Gastroesophageal sphincter (tissue), 4 donors: ENCODE measurements at places on chromosomes 5 and 9.

DNA sequence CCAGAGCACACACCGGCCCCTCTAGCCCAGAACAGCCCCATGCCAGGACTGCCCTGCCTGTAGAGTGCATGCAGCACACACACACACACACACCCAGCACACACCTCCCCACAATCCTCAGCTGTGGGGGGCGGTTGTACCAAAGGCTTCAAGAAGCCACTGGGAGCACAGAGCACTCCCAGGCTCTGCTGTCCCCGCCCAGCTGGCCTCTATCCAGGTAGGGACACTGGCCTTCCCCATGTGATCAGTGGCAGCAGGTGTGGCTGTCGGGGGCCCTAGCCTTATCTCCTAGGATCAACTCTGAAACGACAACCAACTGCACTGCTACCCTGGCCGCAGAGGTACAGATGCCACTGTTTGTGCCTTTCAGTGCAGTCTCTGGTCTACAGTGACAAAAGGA is 2.0 kb downstream of the ANAPC2 start:
- peaks cover 69% of the 10 kb centered on the region for H3K36me3 ChIP-seq
- peak overlapping the region; percentile 75 for H3K4me3 ChIP-seq
- ATAC-seq = no peak
- H3K4me1 ChIP-seq = peaks cover 62% of the 10 kb centered on the region
- no peaks in the 10 kb centered on the region for H3K27me3 ChIP-seq

DNA sequence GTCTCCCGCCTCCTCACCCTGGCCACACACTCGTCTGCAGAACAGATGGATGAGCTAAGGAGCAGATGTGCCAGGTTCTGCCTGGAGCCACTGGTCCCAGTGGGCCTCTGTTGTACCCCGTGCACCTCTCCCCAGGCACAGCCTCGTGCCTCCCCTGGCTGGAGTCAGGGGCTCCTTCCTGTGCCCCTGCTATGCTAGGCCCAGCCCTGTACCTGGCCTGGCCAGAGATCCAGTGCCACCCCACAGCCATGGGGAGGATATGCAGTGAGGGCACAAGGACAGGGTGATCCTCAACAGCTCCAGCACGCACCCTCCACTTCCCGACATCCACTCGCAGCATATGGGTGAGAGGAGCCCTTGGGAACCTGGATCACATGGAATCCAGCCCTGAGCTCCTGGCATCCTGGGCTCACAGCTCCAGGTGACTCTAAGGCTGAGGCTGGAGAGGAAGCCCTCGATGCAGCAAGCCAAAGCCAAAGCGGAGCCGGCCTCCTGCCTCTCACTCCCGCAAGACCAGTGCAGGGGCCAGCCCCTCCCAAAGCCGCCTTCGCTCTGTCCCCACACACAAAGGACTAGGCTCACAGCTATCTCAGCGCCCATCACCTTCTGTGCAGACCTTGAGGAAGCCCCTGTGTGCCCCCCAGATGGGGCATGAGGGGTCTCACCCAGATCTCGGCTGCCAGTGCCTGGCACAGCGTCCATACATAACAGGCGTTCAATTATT is 23.7 kb upstream of the ADAMTS2 start:
- H3K4me3 ChIP-seq = no peak overlapping the region
- H3K27me3 ChIP-seq = peaks cover 18% of the 10 kb centered on the region
- H3K36me3 ChIP-seq = no peaks in the 10 kb centered on the region
- no peak overlapping the region for H3K27ac ChIP-seq
- no peaks in the 10 kb centered on the region for H3K4me1 ChIP-seq
- ATAC-seq = no peak

GRCh38 chr5:32842813-32843530 is 131.9 kb downstream of the NPR3 start:
- H3K36me3 ChIP-seq = no peaks in the 10 kb centered on the region
- H3K27me3 ChIP-seq = no peaks in the 10 kb centered on the region
- H3K4me3 ChIP-seq = no peak overlapping the region
- no peak overlapping the region for H3K27ac ChIP-seq
- no peaks in the 10 kb centered on the region for H3K4me1 ChIP-seq
- ATAC-seq = no peak

GRCh38 chr5:73312146-73312871 is 136.3 kb downstream of the FOXD1 start:
- no peak overlapping the region for H3K4me3 ChIP-seq
- H3K4me1 ChIP-seq = peaks cover 17% of the 10 kb centered on the region
- no peak overlapping the region for H3K27ac ChIP-seq

GRCh38 chr9:120336753-120337090 is 243.2 kb downstream of the CDK5RAP2 start:
- H3K4me1 ChIP-seq = no peaks in the 10 kb centered on the region
- H3K4me3 ChIP-seq = no peak overlapping the region
- no peak for ATAC-seq
- H3K27me3 ChIP-seq = peaks cover 4% of the 10 kb centered on the region
- H3K36me3 ChIP-seq = no peaks in the 10 kb centered on the region

DNA sequence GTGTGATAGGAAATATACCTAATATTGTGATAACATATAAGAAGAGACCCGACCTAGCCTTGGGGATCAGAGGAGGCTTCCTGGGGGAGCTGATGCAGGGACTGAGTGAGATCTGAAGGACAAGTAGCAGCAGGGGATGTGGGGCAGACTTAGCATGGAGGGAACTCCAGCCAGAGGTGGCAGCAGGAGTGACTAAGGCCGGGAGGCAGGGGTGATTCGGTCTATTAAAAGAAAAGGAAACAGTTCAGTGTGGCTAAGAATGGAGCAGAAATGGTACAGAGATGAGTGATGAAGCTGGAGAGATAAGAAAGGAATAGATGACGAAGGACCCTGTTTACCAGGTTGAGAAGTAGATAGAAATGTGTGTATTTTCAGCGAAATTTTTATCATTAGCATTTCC is 408.8 kb downstream of the ENC1 start:
- ATAC-seq = no peak
- no peaks in the 10 kb centered on the region for H3K27me3 ChIP-seq
- H3K27ac ChIP-seq = no peak overlapping the region
- H3K4me1 ChIP-seq = no peaks in the 10 kb centered on the region
- no peaks in the 10 kb centered on the region for H3K36me3 ChIP-seq

GRCh38 chr5:157100140-157100679 is 8.6 kb downstream of the HAVCR2 start:
- peak; percentile 36 for ATAC-seq
- H3K4me1 ChIP-seq = no peaks in the 10 kb centered on the region
- no peaks in the 10 kb centered on the region for H3K36me3 ChIP-seq

GRCh38 chr5:40399349-40399748 is 280.4 kb upstream of the PTGER4 start:
- H3K4me3 ChIP-seq = no peak overlapping the region
- no peak overlapping the region for H3K27ac ChIP-seq
- no peak for ATAC-seq
- no peaks in the 10 kb centered on the region for H3K36me3 ChIP-seq
- H3K4me1 ChIP-seq = no peaks in the 10 kb centered on the region
- no peaks in the 10 kb centered on the region for H3K27me3 ChIP-seq

DNA sequence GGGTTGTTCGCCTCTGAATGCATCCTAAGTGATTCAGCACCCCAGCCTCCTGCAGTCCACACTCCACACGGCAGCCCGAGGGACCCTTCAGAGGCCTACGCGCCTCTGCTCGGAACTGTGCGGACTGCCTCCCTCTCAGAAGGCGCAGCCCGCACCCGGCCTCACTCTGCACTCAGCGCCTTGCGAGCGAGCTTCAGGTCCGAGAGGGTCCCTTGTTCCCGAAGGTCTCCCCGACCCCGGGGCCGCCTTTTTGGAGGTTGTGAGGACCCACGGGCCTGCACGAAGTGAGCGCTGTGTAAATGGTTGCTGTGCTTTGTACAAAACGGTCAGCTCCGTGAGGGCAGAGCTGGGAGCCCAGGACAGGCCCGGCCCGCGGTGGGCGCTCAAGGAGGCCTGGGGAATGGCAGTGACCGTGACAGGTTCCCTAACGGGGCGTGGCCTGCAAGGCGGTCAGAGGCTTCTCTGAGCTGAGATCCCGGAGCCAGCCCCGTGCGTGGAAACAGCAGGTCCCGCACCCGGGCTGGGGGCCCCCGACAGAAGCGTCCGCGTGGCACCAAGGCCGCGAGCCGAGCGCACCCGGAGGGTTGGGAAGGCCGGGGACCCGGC is 698 bp upstream of the CACNA1B start:
- no peak for ATAC-seq
- no peaks in the 10 kb centered on the region for H3K4me1 ChIP-seq
- no peak overlapping the region for H3K27ac ChIP-seq
- peaks cover 76% of the 10 kb centered on the region for H3K27me3 ChIP-seq
- no peaks in the 10 kb centered on the region for H3K36me3 ChIP-seq
- no peak overlapping the region for H3K4me3 ChIP-seq

DNA sequence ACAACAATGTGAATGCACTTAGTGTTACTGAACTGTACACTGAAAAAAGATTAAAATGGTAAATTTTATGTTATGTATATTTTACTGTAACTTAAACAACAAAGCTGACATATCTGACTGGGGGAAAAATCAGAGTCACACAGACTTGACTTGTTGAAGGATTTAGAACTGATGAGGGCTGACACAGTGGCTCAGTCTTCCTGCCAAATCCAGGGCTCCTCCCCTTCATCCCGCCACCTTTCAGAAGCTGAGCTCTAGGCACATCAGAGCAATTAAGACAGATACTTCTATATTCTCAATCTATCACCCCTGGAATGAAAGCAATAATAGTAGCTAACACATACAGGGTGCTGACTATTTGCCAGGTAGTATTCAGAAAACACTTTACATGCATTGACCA is 27.7 kb upstream of the TAS2R1 start:
- no peak for ATAC-seq
- H3K27ac ChIP-seq = no peak overlapping the region
- H3K4me1 ChIP-seq = no peaks in the 10 kb centered on the region
- no peak overlapping the region for H3K4me3 ChIP-seq

GRCh38 chr5:179113143-179113530 is 53.0 kb downstream of the ZNF354C start:
- H3K27ac ChIP-seq = no peak overlapping the region
- H3K4me3 ChIP-seq = no peak overlapping the region
- no peak for ATAC-seq

DNA sequence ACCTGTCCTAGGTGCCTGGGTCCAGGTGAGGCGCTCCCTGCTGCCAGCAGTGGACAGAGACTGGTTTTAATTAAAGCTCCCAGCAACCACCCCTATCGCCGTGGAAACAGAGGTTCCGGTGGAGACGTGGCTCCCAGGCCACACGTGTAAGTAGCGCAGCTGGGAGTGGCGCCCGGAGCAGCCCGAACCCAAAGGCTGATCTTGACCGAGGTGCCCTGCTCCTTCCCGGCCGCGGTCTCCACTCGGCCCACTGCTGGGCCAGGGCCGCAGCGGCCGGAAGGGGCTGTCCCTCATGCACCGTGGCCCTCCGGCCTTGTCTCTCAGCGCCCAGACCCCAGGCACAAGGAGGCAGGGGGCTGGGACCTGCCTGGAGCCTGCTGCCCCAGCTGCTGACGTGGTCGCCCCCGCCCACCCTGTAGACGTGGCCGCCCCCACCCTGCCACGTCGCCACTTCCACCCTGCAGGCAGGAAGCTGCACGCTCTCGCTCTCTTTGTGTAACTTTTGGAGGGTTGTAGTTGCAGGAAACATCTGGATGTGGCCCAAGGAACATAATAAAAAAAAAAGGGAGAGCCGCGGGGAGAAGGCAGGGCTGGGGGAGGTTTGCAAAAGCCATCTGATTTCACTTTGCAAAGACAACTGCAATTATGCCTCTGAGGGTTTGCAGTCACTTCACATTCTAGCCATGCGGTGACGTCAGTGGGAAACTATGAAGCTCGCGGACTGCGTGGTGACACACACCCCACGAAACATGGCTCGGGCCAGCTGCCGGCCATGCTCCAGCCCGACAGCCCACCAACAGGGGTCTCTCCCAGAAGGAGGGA is 129.9 kb downstream of the RXRA start:
- H3K27me3 ChIP-seq = no peaks in the 10 kb centered on the region
- no peaks in the 10 kb centered on the region for H3K36me3 ChIP-seq
- peaks cover 34% of the 10 kb centered on the region for H3K4me1 ChIP-seq
- H3K27ac ChIP-seq = peak overlapping the region; percentile 82
- ATAC-seq = peak; percentile 88

DNA sequence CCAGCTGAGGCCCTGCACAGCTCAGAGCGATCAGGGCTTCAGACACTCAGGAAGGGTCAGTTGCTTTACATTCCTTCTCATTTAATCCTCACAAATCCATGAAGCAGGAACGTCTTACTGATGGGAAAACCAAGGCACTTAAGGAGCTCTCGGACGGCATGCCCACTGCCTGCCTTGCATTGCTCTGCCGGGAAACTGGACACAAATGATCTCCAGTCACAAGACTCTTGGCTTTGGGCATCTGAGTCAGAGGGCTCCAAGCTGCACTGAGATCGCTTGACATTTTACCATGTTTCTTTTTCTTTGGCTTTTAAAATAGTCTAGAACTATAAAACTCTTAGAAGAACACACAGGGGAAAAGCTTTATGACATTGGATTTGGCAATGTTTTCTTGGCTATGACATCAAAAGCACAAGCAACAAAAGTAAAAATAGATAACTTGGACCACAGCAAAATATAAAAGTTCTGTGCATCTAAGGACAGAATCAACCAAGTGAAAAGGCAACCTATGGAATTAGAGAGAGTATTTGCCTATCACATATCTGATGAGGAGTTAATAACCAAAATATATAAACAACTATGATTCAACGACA is 43.6 kb upstream of the HRH2 start:
- peaks cover 40% of the 10 kb centered on the region for H3K27me3 ChIP-seq
- no peaks in the 10 kb centered on the region for H3K36me3 ChIP-seq
- H3K4me3 ChIP-seq = no peak overlapping the region

GRCh38 chr5:119879446-119879845 is 250.1 kb downstream of the FAM170A start:
- H3K4me3 ChIP-seq = no peak overlapping the region
- no peaks in the 10 kb centered on the region for H3K36me3 ChIP-seq
- H3K27me3 ChIP-seq = no peaks in the 10 kb centered on the region
- no peaks in the 10 kb centered on the region for H3K4me1 ChIP-seq

DNA sequence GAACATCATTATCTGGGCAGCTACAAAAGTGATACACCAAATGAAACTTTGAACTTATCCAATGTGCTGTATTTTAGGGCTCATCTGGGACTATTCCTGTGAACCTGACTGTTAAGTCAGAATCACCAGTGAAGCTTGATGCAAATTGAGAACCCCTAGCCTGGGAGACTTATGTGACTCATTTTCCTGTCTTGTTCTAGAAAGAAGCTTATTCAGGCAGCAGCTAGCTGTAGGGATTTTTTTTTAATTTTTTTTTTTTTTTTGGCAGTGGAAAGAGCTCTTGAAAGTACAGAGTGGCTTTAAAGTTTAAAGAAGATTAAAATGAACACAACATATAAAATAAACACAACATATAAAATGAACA is 81.1 kb upstream of the TNFAIP8 start:
- no peak overlapping the region for H3K27ac ChIP-seq
- H3K36me3 ChIP-seq = no peaks in the 10 kb centered on the region
- H3K27me3 ChIP-seq = no peaks in the 10 kb centered on the region
